Neural crest cell (in vitro differentiated cells): ENCODE measurements at places on chromosomes 16 and 17. TPM values are rescaled to one million over a fixed set of nuclear protein-coding genes. Genes with fewer than 3 reads are reported as not detected.

ABCA9 gene
- 1.3 and 2.3 TPM in 2 replicates for total RNA-seq

FLYWCH2 gene
- total RNA-seq: 32.3 and 32.4 TPM in 2 replicates

NOL3 gene
- total RNA-seq: 4.5 and 5.8 TPM in 2 replicates

TMEM235 gene
- not detected in 2 replicates for total RNA-seq

ZNF597 gene
- total RNA-seq: 2.0 and 2.2 TPM in 2 replicates

CSH1 gene
- not detected in 2 replicates for total RNA-seq

TM4SF5 gene
- not detected in 2 replicates for total RNA-seq

CHST4 gene
- not detected in 2 replicates for total RNA-seq

GRCh38 chr16:6853565-6853964, 479.1 kb upstream of the RBFOX1 start:
- no peak for DNase-seq
- peaks cover 79% of the 10 kb centered on the region for H3K27me3 ChIP-seq
- H3K4me3 ChIP-seq: no peak overlapping the region
- H3K27ac ChIP-seq: no peak overlapping the region
- H3K36me3 ChIP-seq: no peaks in the 10 kb centered on the region
- no peaks in the 10 kb centered on the region for H3K4me1 ChIP-seq

DNA sequence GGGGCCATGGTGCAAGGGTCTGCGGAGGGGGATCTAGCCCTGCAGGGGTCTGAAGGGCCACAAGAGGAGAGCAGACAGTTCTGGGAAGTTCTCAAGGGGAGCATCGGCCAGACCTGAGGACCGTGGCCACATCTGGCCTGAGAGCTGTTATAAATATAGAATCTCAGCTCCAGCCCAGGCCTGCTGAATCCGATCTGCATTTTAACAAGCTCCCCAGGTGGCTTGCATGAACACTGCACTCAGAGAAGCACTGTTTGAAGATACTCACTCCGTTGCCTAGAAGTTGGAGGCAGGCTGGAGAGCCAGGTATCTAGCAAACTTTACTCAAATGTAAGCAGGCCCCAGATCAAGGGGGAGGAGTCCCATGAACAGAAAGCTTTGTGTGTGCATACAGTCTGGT, 61.3 kb downstream of the NKD1 start:
- peaks cover 49% of the 10 kb centered on the region for H3K4me1 ChIP-seq
- H3K27ac ChIP-seq: no peak overlapping the region
- peaks cover 3% of the 10 kb centered on the region for H3K36me3 ChIP-seq

GRCh38 chr17:1038459-1039122, 41.7 kb downstream of the TIMM22 start:
- peaks cover 30% of the 10 kb centered on the region for H3K4me1 ChIP-seq
- H3K27me3 ChIP-seq: no peaks in the 10 kb centered on the region
- no peak overlapping the region for H3K4me3 ChIP-seq
- H3K36me3 ChIP-seq: peaks cover 10% of the 10 kb centered on the region
- no peak overlapping the region for H3K27ac ChIP-seq

GRCh38 chr17:48314716-48315115, 115.3 kb downstream of the SKAP1 start:
- H3K4me1 ChIP-seq: peaks cover 4% of the 10 kb centered on the region
- no peak overlapping the region for H3K4me3 ChIP-seq
- H3K27me3 ChIP-seq: peaks cover 95% of the 10 kb centered on the region
- no peak overlapping the region for H3K27ac ChIP-seq
- no peaks in the 10 kb centered on the region for H3K36me3 ChIP-seq

GRCh38 chr16:88560714-88561484, 9.3 kb upstream of the ZC3H18 start:
- no peak for DNase-seq
- H3K27ac ChIP-seq: no peak overlapping the region
- no peaks in the 10 kb centered on the region for H3K36me3 ChIP-seq
- H3K4me1 ChIP-seq: peaks cover 15% of the 10 kb centered on the region
- no peaks in the 10 kb centered on the region for H3K27me3 ChIP-seq
- no peak overlapping the region for H3K4me3 ChIP-seq

GRCh38 chr17:28896884-28897768, at the start of gene FLOT2:
FLOT2 (minus strand) TSS chr17:28897733; CDS start chr17:28897574, 159 bp downstream.
- H3K4me3 ChIP-seq: peak within 1 kb of the TSS; percentile 98
- no peaks in the 10 kb centered on the region for H3K27me3 ChIP-seq
- H3K36me3 ChIP-seq: peaks cover 13% of the 10 kb centered on the region
- peaks cover 54% of the 10 kb centered on the region for H3K4me1 ChIP-seq
- H3K27ac ChIP-seq: peak within 1 kb of the TSS; percentile 75

- no peak overlapping the region for H3K27ac ChIP-seq
- peaks cover 4% of the 10 kb centered on the region for H3K27me3 ChIP-seq
- H3K4me3 ChIP-seq: no peak overlapping the region
- H3K4me1 ChIP-seq: peaks cover 27% of the 10 kb centered on the region
- H3K36me3 ChIP-seq: peaks cover 6% of the 10 kb centered on the region
- DNase-seq: no peak
Observed at GRCh38 chr16:50699326-50700159, 6.1 kb downstream of the NOD2 start.

- H3K4me3 ChIP-seq: no peak overlapping the region
- H3K27ac ChIP-seq: no peak overlapping the region
- H3K36me3 ChIP-seq: no peaks in the 10 kb centered on the region
- peaks cover 6% of the 10 kb centered on the region for H3K27me3 ChIP-seq
- no peak for DNase-seq
- peaks cover 15% of the 10 kb centered on the region for H3K4me1 ChIP-seq
Observed at GRCh38 chr17:39062846-39063680, 88.4 kb downstream of the PLXDC1 start.

- peaks cover 14% of the 10 kb centered on the region for H3K4me1 ChIP-seq
- H3K36me3 ChIP-seq: no peaks in the 10 kb centered on the region
- H3K27me3 ChIP-seq: no peaks in the 10 kb centered on the region
- no peak overlapping the region for H3K27ac ChIP-seq
- no peak for DNase-seq
- no peak overlapping the region for H3K4me3 ChIP-seq
Observed at GRCh38 chr16:81385031-81385756, 59.4 kb upstream of the CMIP start.
